ENCODE measurements at places on chromosomes 13 and 19.
A peak's percentile ranks its signal among the peaks of the same experiment; 100 is the strongest.

DNA sequence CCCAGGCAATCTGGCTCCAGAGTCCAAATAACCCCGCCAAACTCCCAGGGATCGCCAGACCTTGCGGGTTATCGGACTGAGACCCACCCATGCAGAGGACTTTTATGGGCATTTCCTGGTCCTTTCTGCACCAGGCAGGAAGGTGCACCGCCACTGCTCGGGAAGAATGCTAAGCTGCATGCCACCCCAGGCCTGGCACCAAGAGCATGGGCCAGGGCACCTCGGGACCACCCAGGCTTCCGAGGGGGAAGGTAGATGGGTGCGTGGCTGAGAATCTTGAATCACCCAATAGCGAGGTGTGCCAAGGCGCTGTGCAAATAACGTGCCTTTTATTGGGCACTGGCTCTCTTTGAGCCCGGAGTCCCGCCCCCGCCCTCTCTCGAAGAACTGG, 422 bp upstream of the ZNF575 start:
- no peak for DNase-seq

DNA sequence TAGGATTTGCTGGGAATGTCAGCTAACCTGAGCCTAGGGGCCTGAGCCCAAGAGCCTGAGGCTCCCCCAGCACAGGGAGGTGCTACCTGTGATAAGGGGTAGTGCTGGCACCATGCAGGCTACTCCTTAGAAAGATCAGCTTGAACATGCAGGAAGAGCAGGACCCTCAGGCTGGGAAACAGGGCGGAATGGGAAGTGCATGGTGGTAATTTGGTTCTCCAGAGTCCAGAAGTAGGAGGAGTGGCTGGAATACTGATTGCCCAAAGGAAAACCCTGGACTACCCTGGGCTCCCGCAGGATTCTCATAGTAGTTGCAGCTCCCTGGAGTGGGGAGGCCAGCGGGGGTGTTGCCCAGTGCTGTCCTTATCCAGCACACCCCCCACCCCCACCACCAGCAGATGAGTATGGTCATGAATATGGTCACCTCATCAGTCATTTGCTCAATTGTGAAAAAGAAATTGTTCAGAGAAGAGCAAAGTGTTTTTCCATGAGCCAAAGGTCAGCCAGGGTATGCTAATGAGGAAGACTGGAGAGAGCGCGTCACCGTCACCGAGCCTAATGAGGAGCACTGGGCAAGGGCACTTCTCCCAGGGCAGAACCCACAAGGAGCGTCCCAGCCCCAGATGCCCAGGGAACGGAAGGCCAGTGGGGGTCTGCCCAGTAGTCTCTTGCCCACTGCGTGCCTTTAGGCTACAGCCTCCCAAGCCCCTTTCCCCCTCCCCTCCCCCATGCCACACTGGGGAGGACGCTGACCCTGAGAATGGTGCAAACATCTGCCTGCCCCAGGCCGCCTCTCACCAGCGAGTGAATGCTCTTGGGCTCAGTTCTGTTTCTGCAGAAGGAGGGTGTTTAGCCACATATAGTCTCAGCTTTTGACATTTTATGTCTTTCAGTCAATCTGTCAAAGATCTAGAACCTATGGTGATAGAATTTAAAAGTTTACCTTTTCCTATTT, 5.3 kb downstream of the SLC25A15 start:
- DNase-seq: no peak

GRCh38 chr13:20102525-20103180, 58.2 kb downstream of the GJA3 start:
- no peak for DNase-seq

- no peak for DNase-seq
Observed at GRCh38 chr13:80605011-80605410, 264.1 kb upstream of the SPRY2 start.

DNA sequence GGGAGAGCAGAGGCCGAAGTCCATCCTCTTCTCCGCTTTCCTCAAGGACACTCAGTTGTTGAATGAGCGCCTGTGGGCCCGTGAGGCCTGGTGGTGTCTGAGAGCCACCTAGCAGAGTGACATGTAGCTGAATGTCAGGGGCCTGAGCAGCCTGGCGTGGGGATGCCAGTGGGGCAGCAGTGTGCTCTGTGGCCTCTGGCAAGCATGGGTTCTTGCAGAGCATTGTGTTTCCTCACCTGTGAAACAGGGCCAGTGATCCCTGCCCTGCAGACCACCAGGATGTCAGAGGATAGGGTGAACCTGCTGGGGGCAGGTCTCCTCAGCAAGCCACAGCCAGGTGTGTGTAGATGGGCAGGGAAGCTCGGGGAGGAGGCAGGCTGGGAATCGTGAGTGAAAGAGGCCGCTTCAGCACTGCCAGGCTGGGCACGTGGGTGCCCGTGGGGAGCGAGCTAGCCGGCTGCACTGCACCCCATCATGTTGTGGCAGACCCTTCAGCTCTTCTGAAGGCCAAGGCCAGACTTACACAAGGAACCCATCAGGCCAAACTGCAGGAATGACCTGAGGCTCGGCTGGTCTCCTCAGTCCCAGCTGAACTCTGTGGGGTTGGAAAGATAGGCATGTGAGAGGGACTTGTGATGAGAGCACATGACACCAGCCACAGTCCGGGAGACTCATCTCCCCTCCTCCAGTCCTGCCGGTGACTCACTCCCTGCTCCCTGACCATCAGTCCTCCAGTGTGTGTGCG, 5.0 kb downstream of the PPP1R37 start:
- peak; percentile 95 for DNase-seq
